ENCODE measurements at places on chromosomes 11 and 22.

GRCh38 chr11:2818503-2818902, 67.1 kb downstream of the CDKN1C start:
- DNase-seq = no peak

DNA sequence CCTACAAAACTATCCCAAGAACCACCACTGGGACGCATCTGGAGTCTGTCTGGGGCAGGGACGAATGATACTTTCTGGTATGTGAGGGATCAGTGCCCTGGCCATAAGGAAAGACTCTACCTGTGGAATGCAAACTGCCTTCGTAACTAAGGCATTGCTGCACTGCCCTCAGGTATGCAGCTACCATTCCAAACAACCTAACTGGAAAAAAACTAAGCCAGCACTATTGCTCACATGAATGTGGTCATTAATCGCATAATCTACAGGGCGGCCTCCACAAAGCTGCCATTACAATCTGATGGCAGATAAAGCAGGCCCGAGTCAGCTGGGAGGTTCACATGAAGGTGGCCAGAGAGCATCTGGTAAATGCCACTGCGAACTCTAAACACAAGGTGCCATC, 3.9 kb downstream of the PACSIN2 start:
- no peak for DNase-seq

DNA sequence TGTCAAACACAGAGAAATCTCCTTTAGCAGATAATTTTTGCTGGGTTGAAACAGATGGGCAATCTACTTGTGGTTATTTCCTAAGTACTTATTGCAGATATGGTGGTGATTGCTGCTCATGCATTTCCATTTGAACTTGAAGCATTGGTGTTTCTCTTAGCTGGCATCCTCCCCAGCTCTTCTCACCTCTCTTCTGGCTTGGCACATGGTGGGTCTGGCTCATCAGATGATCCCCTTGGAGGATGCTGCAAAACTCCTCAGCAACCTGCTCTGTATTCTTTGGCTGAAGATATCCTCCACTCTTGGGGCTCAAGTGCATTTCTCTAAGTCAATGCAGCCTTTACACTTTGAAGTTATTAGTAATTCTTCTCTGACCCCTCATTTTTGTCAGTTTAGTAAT, 87.3 kb upstream of the MYO18B start:
- no peak for DNase-seq

- no peak for DNase-seq
These were observed 585 bp downstream of the ARHGEF12 start for GRCh38 chr11:120336641-120337354.

DNA sequence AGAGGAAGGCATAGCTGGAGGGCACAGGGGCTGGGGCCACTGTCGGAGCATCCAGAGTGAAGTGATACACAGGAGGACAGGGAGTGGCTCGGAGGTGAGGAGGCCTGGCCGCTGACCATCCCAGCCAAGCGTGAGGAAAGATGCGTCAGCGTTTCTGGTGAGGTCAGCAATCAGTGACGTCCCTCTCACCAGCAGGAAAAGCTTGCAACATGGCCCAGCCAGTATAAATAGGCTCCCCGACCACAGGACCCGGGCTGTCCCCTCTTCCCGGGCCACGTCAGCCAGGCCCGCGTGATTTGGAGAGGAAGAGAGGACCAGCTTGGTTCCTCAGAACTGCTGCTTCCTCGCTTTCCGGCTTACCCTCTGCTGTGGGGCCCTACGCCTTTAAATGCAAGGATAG, 4.2 kb upstream of the OSM start:
- no peak for DNase-seq

GRCh38 chr11:32118025-32118974, 27.4 kb downstream of the RCN1 start:
- no peak for DNase-seq

- DNase-seq = no peak
These were observed 534 bp downstream of the WNT7B start for GRCh38 chr22:45976254-45977002.

- no peak for DNase-seq
These were observed 624 bp upstream of the B4GALNT4 start for GRCh38 chr11:368414-369335.

DNA sequence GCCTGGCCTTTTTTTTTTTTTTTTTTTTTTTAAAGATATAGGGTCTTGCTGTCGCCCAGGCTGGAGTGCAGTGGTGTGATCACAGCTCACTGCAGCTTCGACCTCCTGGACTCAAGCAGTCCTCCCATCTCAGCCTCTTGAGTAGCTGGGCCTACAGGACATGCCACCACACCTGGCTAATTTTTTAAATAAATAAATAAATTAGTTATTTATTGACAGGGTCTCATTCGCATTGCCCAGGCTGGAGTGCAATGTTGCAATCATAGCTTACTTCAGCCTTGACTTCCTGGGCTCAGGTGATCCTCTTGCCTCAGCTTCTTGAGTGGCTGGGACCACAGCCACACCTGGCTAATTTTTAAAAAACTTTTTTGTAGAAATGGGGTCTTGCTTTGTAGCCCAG, 10.5 kb downstream of the AP2A2 start:
- DNase-seq = no peak

GRCh38 chr11:100866453-100866852, 179.4 kb downstream of the ARHGAP42 start:
- DNase-seq = no peak

DNA sequence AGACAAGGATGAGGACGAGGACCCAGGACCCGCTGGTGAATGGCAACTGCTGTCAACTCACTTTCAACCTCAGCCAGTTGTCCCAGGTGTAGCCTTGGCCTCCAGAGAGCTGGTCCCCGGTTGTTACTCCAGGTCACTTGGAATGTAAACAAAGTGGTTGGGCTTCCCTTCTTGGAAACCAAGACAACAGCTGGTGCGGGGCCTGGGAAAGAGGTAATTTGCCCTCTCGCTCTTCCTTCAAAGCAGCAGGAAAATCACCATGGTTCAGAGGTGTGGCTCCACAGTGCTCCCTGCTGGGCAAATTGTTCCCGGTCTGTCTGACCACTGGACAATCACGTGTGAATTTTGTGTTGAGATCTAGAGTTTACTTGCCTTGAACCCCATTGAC, 15.0 kb downstream of the SLC1A2 start:
- no peak for DNase-seq

GRCh38 chr22:48438800-48439559, 1388.7 kb downstream of the BRD1 start:
- no peak for DNase-seq

- DNase-seq = no peak
These were observed 9.7 kb downstream of the SELENOO start for GRCh38 chr22:50210378-50211139.

DNA sequence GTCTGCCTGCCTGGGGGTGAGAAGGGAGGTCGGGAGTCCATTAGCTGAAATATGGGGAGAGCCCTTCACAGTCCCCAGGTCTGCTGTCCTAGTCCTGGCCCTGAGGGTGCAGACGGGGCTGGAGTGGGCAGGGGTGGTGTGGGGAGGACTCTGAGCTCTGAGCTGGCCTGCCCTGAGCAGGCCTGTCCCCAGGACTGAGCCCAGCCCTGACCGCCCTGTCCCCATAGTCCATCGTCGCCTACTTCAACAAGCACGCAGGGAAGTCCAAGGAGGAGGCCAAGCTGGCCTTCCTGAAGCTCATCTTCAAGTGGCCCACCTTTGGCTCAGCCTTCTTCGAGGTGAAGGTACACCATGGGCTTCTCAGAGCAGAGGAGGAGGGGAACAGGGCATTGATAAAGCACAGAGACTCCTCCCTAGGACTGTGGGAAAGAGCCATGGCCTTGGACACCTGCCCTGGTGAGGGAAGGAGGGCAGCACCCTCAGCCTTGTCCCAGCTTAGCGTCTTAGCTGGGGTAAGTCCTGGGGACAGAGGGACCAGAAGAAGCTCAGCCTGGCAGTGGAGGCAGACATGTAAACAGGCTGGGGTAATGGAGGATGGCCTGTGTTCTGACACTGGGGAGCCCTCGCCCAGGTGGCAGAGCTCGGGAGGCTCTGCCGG, 83.7 kb downstream of the MYO7A start:
- DNase-seq = no peak

DNA sequence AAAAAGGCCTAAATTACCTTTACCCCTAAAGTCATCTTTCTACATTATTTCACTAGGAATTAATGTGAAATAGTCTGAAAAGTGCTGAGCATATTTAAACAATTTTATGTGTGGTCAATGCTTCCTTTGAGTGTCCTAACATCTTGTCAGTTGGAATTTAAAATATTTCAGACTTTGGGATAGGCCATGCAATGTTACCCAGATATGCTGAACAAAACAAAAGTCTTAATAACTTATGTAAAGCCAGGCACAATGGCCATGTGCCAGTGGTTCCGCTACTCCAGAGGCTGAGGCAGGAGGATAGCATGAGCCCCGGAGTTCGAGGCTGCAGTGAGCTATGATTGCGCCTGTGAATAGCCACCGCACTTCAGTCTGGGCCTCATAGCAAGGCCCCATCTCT, 137.4 kb downstream of the CADM1 start:
- DNase-seq = no peak

GRCh38 chr11:117843666-117844484, 19.3 kb upstream of the FXYD2 start:
- peak; percentile 75 for DNase-seq

GRCh38 chr22:24982301-24983056, 30.0 kb downstream of the KIAA1671 start:
- no peak for DNase-seq

DNA sequence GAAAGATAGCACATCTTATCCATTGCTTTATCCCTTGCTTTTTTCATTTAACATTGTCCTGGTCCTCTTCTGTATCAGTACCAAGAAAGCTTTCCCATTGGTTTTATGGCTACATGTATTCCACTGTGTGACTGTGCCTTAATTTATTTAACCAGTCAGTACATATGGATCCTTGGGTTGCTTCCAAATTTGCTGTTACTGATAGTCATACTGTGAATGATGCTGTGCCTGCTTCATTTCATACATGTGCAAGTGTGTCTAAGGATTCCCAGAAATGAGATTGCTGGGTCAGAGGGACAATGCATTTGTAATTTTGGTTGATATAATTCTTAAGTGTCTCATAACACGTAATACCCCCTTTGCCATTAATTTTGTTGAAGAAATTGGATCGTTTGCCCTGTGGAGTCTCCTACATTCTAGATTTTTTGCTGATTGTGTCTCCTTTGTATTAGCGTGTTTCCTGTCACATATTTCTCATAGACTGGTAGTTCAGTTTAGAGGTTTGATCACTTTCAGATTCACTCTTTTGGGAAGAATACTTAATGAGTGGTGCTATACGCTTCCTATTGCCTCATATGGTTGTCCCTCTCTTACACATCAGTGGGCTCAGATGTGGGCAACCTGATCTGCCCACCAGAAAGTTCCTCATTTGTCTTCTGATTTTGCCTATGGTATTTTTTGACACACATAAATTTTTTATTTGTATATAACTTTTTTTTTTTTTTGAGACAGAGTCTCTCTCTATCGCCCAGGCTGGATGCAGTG, 35.3 kb downstream of the MYBPC3 start:
- no peak for DNase-seq

GRCh38 chr22:41480397-41480735, 11.4 kb downstream of the ACO2 start:
- no peak for DNase-seq

GRCh38 chr11:61650781-61651571, 29.2 kb upstream of the DAGLA start:
- DNase-seq = no peak

DNA sequence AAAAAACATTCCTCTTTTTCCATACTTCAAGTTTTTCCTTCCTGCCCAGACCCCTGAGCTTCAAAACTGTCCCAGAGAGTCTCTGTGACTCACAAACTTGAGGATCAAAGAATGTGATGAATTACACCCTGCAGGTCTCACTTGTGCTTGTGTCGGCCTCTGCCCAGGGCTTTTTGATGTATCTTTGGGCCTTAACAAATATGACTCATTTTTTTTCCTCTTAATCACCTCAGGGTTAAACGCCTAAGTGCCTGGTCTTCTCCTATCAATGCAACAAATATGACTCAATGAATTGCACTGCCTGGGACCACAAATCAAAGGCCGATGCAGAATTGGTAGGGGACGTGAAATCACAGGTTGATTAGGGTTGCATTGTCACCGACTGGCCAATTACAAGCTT, 267.7 kb downstream of the LARGE1 start:
- DNase-seq = no peak

GRCh38 chr22:29341849-29342127, 26.3 kb upstream of the RASL10A start:
- no peak for DNase-seq

GRCh38 chr11:78878631-78879030, 304.0 kb upstream of the NARS2 start:
- no peak for DNase-seq

DNA sequence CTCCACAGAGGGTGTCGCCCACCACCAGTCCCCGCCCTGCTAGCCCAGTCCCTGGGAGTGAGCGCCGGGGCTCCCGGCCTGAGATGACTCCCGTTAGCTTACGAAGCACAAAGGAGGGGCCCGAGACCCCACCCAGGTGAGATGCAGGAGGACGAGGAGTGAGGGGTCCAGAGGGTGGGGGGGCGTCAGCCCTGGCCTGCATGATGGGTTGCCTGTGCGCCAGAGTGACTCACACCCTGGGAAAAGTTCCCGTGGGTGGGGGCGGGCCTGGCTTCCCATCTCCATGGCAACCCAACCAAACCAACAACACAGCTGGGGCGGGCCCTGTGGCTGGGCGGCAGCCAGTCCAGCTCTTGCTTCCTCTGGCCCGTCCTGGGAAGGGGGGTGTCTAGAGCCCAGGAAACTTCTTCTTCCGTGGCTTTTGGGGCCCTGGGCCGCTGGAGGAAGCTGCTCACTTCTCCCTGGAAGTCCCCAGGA, 4.5 kb downstream of the GAS2L1 start:
- DNase-seq = no peak

DNA sequence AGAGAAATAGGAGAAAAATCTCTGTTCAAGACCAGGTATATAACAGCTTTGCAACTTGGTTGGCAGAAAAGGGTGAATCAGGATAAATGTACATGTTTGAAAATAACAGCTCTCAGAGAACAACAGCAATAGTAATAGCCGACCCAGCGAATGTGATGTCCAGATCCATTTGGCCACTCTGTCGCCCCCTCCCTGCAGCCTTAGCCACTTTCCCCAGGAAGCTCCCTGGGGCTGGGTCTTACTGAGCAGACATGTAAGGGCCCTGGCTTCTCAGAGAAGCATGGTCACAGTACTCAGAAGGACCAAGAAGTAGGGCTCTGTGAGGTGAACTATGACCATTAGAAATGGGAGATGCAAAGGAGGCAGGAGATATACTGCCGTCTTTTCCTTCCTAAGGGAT, 154.1 kb upstream of the SNX19 start:
- no peak for DNase-seq

All from naive thymus-derived CD8-positive, alpha-beta T cell (primary cell).